ENCODE measurements at places on chromosomes 13 and 19.

DNA sequence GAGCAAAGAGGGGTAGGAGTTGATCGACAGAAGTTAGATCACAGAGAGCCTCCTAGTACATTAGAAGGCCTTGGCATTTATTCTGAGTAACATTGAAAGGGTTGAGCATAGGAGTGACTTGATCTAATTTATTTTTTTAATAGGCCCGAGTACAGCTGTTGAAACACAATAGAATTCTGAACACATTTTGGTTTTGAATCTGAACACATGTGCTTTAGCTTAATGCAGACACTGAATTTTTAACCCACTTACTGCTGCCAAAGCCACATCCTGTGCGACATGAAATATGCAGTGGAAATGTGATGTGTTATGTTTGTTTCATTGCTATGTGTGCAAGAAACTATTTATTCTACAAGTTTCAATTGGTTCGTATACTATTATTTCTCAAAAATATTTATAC, 1505.9 kb downstream of the PCDH9 start:
- no peak for ATAC-seq

- ATAC-seq = peak; percentile 86
Observed at GRCh38 chr19:5951338-5951861, 26.5 kb downstream of the RANBP3 start.

- no peak for ATAC-seq
Observed at GRCh38 chr13:45975337-45975736, 77.2 kb downstream of the ZC3H13 start.

DNA sequence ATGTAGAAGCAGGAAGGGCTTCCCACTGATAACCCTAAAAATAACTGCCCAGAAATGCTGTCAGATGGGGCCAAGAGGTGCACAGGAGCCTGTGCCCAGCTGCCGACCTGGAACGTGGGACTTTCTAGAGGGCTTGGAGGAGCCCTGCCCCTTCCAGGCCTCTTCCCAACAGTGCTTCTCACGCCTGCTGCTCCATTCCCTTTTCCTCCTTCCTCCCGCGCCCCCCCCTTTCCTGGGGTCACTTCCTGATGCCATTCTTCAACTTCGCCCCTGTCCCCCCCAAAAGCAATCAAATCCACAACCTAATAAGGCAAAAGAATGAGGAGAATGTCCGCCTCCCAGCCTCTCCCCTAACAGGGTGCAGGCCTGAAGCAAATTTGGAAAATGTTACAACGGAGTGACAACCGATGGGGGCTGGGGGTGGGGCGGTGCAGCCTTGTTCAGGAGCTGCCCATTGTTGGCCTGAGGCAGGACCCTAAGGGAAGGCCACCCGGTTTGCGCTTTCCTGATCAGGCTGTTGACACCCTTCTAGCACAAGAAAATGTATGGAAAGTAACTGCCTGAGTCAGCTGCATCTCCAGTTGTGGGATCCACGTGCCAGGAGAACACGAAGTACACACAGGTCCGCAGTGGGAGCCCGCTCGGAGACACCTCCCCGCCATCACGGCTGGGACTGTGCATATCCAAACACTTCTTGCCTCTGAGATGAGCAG, 18.7 kb downstream of the ACTN4 start:
- ATAC-seq = no peak

DNA sequence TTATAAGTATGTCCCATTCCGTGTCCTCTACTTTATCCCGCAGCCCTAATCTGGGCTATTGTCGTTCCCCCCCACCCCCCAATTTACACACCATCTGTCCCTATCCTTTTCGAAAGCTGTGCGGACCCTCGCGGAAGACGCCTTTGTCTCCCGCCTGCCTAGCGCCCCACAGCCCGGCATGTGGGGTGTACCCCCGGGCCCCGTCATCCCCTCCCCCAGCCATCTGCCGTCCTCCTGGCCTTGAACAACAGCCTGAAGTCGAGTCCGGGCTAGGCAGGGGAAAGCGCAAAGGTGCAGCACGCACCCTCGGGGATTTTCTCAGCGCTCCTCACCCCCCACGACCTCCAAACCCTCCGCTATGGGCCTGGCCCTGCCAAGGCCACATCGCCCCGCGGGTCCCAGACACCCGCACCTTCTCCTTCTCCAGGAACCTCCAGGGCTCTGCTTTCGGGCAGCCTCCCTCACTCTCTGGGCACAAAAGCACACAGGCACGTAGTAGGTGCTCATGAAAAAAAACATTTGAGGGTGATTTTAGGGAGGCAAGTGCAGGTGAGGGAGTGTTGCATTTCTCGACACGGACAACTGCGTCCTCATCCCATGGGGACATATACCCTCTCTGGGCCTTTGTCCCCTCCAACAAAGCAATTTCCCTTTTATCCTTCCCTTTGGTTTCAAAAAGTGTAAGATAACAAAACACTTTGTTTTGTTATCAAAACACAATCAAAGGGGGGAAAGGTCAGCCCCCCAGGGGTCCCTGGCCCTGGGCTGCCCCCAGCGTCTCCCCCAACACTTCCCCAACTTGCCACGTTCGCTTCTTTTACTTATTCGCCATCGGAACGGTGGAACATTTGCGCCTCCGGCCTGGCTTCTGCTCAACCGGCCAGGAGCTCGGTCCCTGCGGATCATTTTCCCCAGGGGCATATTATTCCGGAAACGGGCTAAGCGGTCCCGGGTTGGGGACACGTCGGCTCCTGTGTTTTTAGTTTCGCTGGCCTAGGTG, 16.4 kb downstream of the CCDC124 start:
- ATAC-seq = no peak

- no peak for ATAC-seq
Observed at GRCh38 chr19:5907241-5907640, 2.6 kb downstream of the VMAC start.

DNA sequence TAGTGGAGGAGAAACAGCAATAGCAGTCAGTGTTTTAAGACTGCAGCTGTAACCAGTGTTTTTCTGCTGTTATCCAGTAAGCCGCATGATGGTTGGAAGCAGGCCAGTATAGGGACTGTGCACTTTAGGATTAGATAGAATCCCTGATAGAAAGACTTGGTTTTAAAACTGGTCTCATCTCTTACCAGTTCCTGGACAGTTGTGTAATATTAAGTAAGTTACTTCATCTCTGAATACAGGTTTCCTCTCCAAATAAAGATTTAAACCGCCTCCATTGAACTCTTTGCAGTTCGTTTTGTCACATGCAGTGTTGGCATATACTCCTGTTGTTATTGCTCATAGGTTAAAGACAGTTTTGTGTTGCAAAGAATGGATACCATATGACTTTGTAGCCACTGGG, 25.6 kb downstream of the URI1 start:
- ATAC-seq = no peak

DNA sequence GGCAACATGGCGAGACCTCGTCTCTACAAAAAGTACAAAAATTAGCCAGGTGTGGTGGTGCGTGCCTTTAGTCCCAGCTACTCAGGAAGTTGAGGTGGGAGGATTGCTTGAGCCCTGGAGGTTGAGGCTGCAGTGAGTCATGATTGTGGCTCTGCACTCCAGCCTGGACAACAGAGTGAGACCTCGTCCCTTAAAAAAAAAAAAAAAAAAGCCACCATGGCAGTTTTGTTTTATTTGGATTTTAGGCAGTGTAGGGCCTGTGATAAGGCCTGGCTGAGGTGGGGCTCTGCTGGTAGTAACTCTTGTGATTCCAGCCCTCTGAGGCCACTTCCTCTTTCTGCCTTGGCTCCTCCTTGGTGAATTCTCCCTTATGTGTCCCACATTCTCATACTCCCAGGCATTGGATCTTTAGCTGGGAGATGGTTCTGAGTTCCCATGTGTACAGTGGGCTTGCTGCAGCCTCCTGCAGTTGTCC, 39.2 kb downstream of the GATAD2A start:
- ATAC-seq = peak; percentile 76

DNA sequence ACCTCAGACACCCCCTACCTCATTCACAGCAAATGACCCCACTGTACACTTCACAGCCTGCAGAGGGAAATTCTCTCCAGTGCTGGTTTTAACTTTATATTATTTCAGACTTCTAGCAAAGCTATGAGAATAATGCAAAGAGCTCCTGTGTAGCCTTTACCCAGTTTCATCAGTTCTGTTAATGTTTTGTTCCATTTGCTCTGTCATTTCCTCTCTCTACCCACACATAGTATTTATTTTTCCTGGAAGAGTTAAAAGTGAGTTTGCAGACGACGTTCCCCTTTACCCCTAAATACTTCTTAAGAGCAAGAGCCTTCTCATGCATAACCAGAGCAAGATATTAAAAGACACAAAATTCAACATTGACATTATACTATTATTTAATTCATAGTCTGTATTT, 49.9 kb upstream of the ADGRE1 start:
- no peak for ATAC-seq

All from stimulated activated memory B cell treated with anti-CD40 and anti-IgM and Interleukin-4, amounts not matched to agents 10 μg/mL and 1 μg/mL and 100 μg/mL, for 72 hours (primary cell).